ENCODE measurements at places on chromosomes 7 and 10.

DNA sequence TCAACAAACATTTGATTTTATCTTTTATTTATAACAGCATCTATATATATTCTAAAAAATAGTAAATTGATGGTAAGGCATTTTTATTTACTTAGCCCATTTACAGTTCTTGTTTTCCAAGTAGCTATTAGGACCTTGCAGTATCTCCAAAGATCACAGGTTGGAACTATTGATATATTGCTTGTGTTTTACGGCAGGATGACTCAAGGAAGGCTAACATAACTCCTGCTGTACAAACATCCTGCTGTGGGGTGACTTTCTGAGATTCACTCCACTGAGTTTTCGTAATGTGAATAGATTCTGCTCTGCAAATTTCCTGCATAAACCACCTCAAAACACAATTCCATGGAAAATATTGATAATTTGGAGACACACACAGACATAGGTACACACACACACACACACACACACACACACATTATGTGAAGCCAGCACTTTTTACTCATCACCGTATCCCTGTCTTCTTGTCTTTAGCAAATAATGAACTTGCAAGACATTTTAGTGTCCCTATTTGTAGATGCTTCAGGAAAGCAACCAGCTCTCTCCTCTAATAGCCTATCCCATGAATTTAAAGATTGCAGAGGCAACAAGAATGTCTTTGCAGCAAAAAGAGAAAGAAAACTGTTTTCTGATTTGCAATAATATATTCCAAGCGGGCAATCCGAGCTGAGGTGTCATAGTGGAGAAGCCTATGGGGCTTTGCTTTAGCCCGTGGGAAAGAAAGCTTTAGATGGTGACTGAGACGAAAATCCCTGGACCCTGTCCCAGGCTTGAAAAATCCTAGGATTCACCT, 722 bp downstream of the AGR2 start:
- DNase-seq: no peak

- DNase-seq: no peak
These were observed 61.5 kb upstream of the RPA3 start for GRCh38 chr7:7779888-7780287.

DNA sequence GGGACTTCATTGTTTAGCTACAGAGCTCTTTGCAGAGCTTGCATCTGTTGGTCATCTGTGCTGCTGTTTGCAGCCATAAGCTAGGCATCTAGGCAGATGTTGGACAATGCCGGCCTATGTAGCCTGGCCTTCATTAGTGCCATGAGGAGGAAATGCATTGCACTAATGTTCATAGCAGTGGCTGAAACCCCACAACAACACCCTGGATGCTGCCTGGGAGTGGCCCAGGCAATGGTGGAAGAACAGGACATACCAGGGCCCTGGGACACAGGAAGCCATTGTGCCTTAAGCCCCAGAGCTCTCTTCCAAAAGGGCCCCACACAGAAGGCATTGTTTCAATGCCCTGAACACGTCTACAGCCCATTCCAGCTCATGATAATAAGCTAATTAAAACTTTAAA, 131.5 kb upstream of the LYZL1 start:
- no peak for DNase-seq

GRCh38 chr10:69269761-69270160, 8.5 kb upstream of the HK1 start:
- no peak for DNase-seq

DNA sequence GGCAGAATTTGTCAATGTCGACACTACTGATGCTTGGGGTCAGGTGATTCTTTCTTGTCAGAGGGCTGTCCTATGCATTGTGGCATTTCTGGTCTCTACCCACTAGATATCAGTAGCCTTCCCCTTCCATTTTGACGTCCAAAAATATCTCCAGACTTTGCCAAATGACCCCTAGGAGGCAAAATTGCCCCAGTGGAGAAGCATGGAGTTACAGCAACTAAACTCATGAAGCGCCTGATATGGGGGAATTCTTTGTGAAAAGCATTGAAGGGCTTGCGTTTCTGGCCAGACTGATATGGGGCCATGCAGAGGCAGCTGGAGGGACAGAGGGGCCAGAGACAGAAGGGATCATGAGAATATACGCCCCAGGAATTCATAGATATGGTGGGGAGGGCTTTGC, 43.6 kb downstream of the ADRB1 start:
- DNase-seq: peak; percentile 8

GRCh38 chr7:154865984-154866685, 136.8 kb downstream of the PAXIP1 start:
- no peak for DNase-seq

- DNase-seq: no peak
These were observed 64.9 kb upstream of the WAPL start for GRCh38 chr10:86586516-86586915.

- no peak for DNase-seq
These were observed 479.5 kb downstream of the TNS3 start for GRCh38 chr7:47102331-47102841.

DNA sequence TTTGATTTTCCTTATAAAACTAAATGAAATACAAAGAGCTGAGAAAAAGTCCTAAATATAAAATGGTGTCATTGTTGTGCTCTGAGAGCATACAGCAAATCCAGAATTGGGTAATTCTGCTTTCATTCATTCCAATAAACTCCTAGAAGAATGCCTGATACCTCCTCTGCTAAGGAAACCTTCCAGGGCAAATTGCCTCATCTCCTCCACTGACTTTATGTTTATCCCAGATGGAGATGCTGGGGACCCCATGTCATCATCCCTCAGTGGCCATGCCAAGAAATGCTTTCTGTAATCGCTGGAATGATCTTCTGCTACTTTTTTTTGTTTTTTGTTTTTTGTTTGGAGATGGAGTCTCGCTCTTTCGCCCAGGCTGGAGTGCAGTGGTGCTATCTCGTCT, 119.3 kb upstream of the PRKCQ start:
- DNase-seq: no peak

DNA sequence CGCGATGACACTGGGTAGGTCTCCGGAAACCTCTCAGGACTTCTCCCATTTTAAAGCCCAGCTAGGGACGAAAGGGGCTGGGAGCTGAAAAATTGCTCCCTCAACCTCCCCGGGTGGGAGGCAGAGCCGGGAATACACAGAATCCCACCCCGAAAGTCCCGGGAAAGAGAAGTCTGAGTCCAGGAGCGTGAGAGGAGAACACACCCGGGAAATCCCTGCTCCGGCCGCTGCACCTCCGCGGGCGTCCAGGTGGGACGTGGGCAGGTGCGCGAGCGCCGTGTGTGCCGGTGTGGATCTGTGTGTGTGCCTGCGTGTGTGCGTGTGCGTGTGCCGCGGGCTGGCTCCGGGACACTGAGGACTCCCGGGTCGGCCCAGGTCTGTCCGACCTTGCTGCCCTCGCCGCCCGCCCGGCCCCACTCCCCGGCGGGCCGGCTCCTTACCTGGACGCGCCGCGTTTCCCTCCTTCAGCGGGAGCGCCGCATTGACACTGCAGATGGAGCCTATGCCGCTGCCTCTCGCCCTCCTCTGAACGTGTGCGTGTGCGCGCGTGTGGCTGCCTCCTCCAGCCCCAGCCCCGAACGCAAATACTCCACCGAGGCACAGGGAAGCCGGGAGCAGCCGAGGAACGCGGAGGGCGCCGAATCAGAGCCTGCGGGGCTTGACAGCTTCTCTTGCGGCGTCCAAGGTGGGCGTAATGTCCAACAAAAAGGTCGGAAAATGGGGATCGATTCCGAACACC, at the start of gene PLXNA4:
TSS of gene PLXNA4 (minus strand) at position 489 of the 739 bp plus-strand sequence. CDS start 67,777 bp downstream, outside the sequence.
- no peak for DNase-seq

GRCh38 chr7:11297126-11297625, 323.5 kb downstream of the PHF14 start:
- DNase-seq: no peak

DNA sequence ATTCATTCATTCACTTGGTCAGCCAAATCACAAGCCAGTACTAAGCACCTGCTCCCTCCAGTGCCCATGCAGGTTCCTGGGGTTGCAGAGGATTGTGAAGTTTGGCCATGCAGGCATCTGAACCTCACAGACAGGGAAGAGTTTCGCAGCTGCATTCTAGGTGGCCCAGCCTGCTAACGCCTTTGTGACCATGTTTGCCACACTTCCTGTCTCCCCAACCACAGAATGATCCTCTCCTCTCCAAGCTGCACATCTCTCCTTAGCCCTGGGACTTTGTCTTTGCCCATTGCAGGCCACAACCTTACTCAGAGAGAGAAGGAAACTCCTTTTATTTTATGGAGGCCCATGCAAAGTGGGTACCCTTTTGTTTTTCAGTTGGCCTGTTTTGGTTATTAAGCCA, 31.8 kb downstream of the EPDR1 start:
- no peak for DNase-seq

DNA sequence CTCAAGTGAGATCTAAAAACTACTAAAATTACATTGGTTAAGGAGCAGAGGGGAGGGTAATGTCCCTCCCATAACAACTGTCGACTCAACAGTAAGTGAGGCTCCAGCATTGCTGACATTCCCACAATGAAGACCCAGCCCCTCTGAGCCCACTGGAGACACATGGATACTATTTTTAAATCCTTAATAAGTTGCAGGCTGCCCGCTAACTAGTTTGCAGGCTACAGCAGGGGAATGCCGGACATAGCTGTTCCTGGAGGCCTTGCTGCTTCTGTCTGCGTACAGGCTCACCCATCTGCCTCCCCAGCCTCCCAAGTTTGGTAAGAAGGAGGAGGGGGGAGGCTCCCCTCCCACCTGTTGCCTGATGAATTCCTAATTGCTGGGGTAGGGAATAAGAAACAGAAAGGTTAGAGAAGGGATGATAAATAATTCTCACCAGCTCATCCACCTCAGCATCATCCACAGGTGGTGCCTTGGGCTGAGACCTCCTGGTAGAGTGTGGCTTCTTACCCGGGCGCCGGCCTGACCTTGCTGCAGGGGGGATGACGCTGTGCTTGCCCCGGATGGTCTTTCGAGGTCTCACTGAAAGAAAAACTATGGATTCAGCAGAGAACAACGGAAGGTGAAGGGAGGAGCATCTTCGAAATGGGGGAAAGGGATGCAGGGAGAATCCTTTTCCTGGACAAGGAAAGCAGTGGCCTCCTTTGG, 10.1 kb downstream of the FZD9 start:
- DNase-seq: no peak

GRCh38 chr7:94511718-94512117, 2.1 kb downstream of the CASD1 start:
- DNase-seq: no peak

- no peak for DNase-seq
These were observed 3.3 kb upstream of the CYP51A1 start for GRCh38 chr7:92137557-92137956.

DNA sequence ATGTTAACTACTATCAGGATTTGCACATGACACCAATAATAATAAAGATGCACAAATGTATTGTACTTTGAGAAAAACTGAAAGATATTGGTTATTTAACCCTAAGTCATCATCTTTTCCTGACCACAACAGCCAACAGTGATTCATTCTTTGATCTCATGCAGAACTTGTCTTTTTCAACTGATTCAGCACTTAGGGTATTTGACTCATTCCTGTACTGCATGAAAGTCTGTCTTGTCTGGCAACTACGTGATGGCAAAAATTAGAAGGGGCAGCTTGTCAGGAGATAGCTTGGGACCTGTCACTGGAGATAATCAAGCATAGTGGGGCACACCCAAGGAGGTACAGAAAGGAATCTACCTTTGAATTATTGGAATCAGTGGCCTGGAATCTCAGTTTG, 77.8 kb upstream of the LRRC17 start:
- peak; percentile 95 for DNase-seq

- no peak for DNase-seq
These were observed 281.8 kb downstream of the KCNMA1 start for GRCh38 chr10:77355844-77356243.

DNA sequence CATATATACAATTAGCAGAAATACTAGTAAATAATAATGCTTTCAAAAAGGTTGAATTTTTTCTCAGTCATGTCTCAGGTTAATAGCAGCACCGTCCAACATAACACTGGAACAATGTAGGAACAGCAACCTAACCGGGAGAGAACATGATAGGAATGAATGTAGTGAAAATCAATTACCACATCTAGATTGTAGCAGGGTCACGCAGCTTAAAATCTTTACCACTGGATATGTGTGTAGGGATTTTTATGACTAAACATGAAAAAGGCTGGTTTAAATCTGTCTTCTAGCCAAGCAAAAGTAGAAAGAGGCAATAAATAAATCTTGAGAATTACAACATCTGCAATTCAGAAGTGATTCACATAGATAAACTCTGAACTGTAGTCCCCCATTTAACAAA, 326.0 kb downstream of the DGKB start:
- DNase-seq: no peak

- peak; percentile 98 for DNase-seq
These were observed 1.7 kb downstream of the SCRN1 start for GRCh38 chr7:29987811-29988317.

GRCh38 chr7:71580027-71580426, 448.1 kb downstream of the GALNT17 start:
- no peak for DNase-seq

DNA sequence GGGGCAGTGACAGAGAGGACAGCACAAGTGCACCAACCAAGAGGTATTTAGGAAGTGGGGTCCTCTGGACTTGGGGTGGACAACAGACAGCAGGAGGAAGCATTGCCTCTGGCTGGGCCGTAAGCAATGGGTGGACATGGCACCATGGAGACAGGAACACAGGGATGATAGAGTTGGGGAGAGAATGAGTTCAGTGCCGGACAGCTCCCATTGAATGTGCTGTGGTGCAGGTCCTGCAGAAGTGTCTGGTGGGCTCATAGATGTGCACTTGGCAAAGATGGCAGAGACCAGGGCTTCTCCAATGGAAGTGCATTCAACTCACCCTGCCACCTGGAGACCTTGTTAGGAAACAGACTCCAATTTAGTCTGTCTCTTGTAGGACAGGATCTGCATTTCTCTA, 341.5 kb upstream of the ZMIZ1 start:
- no peak for DNase-seq

DNA sequence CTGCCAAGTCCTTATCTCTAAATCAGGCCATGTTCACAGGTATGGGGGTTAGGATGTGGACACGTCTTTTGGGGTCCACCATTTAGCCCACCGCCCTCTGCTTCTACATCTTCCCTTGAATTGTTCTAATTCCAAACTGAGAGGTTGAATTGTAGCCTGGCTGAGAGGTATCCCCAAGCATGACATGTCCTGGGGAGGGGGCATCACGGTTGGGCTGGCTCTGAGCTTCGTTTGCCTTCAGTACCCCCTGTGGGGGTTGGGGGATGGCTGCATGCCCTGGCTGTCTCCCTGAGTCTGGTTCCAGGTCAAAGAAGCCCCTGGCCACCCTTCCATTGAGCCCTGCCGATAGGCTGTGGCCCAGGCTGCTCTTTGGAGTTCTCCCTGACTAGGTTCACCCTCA, 204.6 kb downstream of the GLRX3 start:
- DNase-seq: no peak

GRCh38 chr10:52871191-52871843, 98.7 kb upstream of the MBL2 start:
- no peak for DNase-seq

GRCh38 chr7:5494320-5494682, 70.7 kb upstream of the TNRC18 start:
- no peak for DNase-seq

- peak; percentile 60 for DNase-seq
These were observed 259.8 kb downstream of the GLI3 start for GRCh38 chr7:41977151-41977651.

DNA sequence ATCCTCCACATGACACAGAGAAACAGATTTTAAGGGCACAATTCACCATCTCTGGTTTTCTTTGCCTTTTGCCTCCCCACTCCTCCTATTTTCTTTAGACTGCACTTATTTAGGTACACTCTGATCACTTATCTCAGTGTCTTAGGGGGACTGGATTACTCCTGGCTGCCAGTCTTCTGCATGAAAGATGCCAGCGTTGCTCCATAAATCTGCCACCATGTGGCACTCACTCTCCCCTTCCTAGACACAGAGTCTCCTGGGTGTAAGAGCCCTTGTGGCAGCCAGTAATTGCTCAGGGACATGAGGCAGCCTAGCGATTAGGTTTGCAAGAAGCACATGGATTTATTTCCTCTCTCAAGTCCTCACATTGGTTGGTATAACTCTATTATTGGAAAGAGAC, 34.5 kb upstream of the RBM20 start:
- DNase-seq: peak; percentile 22
